ENCODE measurements at places on chromosomes 4 and X. TPM values are rescaled to one million over a fixed set of nuclear protein-coding genes. Genes with fewer than 3 reads are reported as not detected.

RAI2 gene
- total RNA-seq, result 15.5 TPM

CDX4 gene
- total RNA-seq, result not detected

DNA sequence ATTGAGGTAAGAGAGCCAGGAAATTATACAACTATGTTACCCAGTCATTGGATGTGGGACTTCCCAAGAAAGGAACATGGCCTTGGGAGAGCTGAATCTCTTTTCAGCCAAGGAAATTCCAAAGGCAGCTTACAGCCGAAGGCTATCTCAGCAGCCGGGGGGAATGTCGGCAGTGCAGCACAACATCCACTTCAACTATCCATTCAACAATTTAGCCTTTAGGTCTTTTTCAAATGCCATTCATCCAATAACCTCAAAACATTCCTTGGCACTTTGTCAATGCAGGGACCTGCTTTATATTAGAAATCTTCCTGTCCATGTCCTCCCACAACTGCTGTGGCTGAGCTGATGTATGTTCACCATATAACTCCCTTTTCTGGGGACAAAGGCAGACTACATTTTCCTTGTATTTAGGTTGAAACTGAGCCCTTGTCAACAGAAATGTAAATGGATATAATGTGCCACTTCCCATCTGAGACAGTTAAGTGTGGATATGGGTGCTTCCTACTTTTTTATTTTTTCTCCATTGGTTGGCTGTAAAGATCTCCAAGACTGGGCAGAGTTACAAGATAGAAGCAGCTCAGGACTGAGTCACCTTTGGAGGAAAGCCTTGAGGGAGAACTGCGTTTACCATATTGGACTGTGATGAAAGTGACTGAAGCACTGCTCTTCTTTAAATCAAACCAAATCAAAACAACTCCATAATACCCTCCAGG lies 94.8 kb downstream of the GPRIN3 start:
- no peak for DNase-seq

DNA sequence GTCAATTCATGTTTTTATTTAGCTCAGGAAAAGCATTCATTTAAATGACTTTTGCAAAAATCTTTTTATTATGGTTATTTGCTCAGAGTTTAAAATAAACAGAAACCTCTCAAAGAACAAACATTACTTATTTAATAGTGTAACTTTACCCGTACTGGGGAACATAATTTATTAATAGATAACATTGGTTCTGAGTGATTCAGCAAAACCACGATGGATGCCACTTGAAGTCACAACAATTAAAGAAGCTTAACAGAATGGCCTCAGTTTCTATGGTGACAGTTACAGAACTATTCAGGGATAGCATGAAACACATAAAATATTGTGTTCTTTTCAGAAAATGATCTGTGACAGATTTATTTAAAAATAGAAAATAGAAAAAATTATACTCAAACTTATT lies 368.7 kb downstream of the CCSER1 start:
- DNase-seq, result no peak

GRCh38 chr4:88854481-88854880 lies 156.9 kb upstream of the NAP1L5 start:
- no peak for DNase-seq

DNA sequence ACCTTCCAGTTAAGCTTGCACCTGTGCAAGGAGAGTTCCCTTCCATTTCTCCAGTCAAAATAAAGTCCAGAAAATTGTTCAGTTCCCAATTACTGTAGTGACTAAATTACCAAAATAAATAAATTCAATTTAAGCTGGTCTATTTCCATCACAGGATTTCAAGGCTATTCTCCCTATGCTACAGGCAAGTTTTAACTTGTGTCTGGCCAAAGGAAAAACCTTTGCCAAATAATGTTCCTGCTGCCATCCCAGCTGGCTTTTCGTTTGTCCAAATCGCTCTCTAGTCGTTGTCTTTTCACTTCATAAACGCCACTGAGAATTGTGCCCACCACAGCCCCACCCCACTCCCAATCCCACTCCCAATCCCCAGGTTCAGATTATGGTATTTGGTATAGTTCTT lies 2.4 kb downstream of the KCTD8 start:
- DNase-seq, result no peak

GRCh38 chr4:177427192-177427591 lies 15.0 kb downstream of the AGA start:
- no peak for DNase-seq

- no peak for DNase-seq
These were observed 21.6 kb upstream of the PCDH10 start for GRCh38 chr4:133127500-133127899.

DNA sequence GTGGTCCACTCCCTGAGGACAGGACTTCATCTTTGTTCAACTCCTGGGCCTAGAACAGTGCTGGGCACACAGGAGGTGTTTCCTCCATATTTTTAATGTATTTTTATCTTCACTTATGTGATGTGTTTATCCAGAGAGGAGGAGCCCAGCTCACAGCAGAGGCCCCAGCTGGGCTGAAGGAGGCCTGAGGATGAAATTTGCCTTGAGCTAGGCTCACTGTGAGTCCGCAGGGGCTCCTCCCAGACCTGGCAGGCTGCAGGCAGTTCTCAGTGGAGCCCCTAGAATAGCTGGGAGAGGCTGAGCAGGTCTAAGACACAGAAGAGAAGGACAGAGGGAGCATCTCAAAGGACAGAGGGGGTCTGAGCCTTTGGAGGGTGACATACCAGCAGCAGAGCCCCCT lies 26.8 kb downstream of the C4orf50 start:
- DNase-seq, result no peak

- no peak for DNase-seq
These were observed 11.9 kb downstream of the AR start for GRCh38 chrX:67555578-67556203.

DNA sequence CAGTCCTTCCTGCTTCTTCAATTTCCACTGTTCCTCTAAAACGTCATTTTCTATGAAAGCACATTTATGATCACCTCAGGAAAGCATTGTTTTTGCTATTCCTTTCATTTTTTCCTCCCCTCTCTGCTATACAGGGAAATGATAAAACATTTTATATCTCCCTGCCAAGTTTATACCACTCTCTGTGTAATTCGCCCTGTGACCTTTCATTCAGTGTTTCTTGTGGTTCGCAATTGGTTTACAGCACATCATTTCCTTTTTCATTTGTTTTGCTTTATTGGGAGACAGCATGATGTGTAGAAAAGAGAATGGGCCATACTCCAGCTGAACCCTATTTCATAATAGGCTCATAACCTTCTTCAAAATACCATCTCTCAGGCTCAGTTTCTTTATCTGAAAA lies 99.9 kb upstream of the RAPGEF2 start:
- DNase-seq, result no peak

DNA sequence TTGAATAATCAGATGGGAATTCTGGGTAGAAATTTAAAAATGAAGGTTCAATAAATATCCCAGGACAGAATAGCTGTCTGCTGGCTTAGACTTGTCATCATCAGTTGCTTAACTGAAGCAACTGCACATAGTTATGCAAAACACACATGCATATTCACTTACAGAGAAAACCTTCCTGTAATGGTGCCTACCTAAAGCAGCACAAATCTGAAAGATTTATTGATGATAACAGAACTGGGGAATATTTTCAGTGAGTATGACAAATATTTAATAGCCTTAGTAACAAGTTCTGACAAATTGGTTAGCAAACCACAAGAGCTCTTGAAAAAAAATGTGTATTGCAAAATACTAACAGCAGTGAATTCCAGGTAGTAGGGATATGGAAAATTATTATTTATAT lies 606.8 kb upstream of the BOD1L1 start:
- DNase-seq, result no peak

DNA sequence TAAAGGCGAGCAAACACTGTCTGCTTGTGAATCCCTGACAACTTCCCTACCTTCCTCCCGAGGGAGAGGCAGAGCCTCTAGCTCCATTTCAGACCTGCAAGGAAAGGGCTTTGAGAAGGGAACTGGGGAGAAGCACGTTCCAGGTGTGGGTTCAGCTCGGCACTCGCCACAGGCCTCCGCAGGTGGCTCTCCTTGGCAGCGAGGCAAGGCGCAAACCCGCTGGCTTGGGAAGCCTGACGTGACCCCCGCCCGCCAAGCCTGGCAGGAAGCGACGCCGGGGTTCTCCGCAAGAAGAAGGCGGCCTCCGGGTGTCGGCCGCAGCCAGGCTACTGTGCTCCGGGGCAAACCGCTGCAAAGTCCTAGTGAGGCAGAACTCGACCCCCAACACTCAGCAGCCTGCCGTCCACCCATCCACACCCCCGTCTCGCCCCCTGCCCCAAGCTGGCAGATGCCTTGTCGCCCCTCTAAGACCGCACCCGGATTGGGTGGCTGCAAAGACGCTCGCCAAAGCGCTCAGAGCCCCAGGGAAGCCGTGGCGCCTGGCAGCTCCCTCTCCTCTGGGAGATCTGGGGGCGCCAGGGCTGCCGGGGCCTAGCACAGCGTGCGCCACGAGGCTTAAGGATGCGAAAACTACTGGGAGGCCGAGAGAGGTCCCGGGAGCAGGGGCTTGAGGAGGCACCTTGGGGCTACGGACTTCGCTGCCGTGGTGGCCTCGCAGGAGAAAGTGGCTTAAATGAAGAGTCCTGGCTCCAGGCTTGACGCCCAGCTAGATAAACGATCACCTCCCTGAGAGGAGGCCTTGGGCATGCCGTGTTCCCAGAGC lies 21.8 kb downstream of the NKX3-2 start:
- DNase-seq, result no peak

GRCh38 chr4:1206299-1207156 lies 34.1 kb upstream of the SPON2 start:
- DNase-seq, result peak; percentile 23

GRCh38 chr4:172802032-172802431 lies 366.6 kb upstream of the GALNT7 start:
- DNase-seq, result no peak

DNA sequence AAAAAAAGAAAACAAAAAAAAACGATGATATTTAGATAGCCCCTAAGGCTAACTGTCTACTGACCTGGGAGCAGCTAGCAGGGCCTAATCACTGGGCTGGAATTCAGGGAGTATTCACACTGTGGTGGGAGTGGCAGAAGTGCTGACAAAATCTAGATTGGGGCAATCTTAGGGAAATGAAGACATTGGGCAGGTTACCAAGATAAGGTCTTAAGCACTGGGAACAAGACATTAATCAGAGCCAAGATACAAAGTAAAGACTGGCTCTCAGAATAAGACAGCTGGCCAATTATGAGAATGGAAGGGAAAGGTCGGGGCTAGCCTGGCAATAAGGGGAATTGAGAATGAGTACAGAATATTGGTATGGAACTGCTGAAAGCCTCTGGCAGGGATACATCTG lies 100.2 kb upstream of the GRIA3 start:
- DNase-seq, result no peak

GRCh38 chr4:16607241-16608066 lies 291.0 kb downstream of the LDB2 start:
- DNase-seq, result no peak

GRCh38 chr4:175087145-175087544 lies 169.0 kb downstream of the ADAM29 start:
- no peak for DNase-seq

DNA sequence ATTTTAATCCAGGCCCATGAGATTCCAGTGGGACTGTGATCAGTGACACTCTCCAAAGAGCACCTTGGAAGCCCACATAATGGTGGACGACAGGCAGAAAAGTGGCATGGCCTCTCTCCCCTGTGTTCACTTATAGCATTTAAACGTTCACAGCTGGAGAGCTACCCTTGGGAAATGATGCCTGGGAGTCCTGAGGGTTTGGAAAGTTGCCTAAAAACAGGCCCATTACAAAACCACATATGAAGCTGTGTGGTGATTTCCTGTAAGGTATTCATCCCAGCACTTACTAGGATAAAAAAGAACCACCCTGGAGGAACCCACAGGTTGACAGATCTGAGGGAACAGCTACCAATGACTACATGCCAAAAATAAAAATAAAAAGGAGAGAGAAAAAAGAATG lies 193.2 kb downstream of the RASL11B start:
- DNase-seq, result no peak

- DNase-seq, result no peak
These were observed 97.9 kb upstream of the EOLA2 start for GRCh38 chrX:150036181-150036580.

DNA sequence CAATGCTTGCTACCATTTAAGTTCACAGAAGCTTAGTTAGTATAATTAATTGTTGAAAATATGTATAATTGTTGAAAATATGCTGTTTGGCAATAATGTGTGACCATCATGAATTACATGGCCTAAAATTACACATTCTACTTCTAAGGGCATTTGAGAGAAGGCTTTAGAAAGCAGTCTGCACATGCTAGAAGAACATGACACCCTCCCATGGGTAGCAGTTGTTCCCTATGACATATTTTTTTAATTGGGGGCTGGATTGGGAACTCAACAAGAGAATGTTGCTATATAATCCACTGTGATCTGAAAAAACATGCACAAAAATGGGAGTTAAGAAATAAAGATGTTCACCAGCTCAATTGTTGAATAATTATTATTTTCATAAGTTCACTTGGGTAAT lies 331.4 kb downstream of the ARHGAP24 start:
- no peak for DNase-seq

- no peak for DNase-seq
These were observed 49.6 kb downstream of the SLC2A9 start for GRCh38 chr4:9971711-9972110.

DNA sequence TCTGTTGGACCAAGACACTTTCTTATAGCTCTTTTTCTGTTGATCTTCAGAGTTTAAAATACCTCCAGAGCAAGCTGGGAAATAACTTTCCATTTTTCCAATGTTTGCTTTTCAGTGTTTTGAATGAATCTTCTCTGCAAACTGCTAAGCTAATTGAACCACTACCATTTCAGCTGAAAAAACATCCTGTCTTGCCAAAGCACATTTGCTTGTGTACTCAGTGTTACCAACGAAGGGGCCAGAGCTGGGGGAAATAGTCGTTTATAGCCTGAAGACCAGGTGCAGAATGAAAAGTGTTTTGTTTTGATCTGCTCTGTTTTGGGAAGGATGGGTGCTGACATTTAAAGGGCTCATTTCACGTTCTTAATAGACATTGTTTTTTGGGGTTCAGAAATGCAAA lies 88.4 kb upstream of the CLNK start:
- no peak for DNase-seq

- no peak for DNase-seq
These were observed 78.0 kb downstream of the CHRNA9 start for GRCh38 chr4:40412866-40413795.

- DNase-seq, result no peak
These were observed 48.4 kb downstream of the TMEM150C start for GRCh38 chr4:82513382-82513781.

DNA sequence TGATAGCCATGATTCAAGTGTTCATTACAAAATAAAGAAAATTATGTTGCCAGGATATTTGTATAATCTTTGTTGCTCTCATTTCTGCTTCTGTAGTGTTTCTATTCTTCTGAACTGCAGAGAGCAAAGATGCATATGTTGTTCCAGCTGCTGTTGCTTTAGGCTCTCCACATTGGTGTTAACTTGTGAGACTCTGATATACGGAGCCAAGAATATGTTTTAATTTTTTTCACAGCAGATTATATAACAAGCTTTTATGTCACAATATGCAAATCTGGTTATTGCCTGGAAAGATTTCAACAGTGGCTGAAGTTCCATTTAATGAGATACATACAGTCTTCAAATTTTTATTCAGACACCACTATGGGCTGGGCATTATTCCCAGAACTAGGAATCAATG lies 655.0 kb downstream of the GRXCR1 start:
- no peak for DNase-seq

Data from dorsolateral prefrontal cortex (tissue), 122 donors.